ENCODE measurements at places on chromosomes 11 and 22. TPM values are rescaled to one million over a fixed set of nuclear protein-coding genes. Genes with fewer than 3 reads are reported as not detected.

Gene PLEKHB1
- 0.46 TPM for total RNA-seq

Gene ANKK1
- not detected for total RNA-seq

Gene FXYD6
- total RNA-seq, result not detected

Gene GGTLC3
- total RNA-seq, result not detected

Data from HFFc6 (cell line).